ENCODE measurements at places on chromosomes 7 and 10.

DNA sequence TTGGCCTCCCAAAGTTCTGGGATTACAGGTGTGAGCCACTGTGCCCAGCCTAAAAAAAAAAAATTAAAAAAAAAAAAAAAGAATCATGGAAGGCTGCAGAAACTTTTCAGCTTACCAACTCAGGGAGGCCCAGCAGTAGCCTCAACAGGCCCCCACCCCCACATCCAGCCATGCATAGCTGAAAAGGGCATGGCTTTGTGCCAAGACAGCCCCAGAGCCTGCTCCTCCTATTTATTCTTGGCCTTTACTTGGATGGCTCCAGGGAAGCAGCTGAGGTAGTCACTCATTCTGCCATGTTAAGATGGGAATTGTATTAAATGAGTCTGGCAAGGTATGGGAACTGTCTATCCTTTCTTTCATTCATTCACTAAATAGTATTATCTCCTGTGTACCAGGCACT, 13.7 kb upstream of the CNNM2 start:
- no peak for DNase-seq

DNA sequence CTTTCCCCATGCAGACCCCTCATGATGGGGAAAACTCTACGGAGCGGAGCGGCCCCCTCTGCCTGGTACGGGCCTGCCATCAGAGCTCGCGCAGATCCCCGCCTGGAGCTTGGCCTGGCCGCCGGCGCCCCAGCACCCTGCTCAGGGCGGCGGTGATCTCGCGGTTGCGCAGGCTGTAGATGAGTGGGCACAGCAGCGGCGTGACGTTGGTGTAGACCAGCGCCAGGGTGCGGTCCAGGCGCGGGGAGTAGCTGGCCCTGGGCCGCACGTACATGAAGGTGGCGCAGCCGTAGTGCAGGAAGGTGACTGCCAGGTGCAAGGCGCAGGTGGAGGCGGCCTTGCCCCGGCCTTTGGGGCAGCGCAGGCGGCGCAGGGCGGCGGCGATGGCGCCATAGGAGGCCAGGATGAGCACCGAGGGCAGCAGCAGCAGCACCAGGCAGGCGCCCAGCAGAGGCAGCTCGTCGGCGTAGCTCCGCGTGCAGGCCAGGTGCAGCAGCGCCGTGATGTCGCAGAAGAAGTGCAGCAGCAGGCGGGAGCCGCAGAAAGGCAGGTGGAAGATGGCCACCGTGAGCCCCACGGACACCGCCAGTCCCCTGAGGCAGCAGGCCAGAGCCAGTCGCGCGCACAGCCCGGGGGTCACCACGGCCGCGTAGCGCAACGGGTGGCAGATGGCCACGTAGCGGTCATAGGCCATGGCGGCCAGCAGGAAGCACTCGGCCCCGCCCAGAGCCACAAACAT, 33.4 kb downstream of the TAS2R41 start:
- DNase-seq: no peak

DNA sequence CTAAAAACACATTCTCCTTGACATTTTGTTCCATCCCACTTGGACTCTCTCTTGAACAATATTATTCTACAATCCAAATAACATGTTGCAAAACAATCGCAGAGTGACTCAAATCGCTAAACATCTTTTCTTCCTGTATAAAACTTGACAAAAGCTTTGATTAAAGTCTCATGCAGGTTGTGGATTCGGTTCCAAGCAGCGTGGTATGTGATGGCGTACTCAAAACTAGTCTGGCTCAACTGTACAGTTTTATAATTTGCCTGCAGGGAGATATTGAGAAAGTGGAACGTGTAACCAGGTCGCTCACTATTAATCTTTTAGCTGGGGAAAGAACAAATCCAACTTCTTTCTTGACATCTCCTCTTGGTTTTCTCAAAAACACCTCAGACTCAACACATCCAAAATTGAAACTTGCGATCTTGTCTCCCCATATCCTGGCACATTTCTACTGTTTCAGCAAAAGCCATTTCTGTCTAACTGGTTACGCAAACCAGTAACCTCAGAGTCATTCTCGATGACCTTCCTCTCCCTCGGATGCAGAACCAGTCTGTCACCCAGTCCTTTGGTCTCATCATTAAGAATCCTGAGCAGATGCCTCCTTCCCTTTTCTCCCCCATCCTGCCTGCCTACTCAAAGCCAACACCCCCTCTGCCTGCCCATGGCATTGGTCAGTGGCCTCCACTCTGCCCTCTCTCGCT, 100.1 kb downstream of the CACNB2 start:
- DNase-seq: no peak

DNA sequence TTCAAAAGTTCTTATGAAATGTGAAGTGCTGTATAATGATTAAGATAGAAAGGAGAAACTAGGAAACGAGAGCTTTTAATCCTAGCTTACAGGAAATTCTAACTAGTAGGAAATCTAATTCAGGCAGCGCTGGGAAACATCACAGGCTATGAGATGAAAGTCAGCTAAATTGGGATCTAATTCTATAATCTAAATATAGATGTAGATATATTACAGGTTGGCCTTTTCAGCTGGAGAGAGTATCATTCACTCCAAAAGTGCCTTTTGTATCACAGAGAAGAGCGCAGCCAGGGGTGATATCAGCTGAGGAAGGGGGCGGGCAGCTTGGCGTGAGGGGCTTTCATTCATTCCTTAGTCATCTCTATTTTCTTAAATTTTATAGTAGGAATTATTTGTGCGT, 157.0 kb downstream of the CUX1 start:
- DNase-seq: no peak

Data from GM03348 (cell line).